ENCODE measurements at places on chromosomes 6 and 20.

- DNase-seq: no peak
Observed at GRCh38 chr6:36533321-36533720, 14.0 kb downstream of the STK38 start.

GRCh38 chr6:166223079-166223478, 55.4 kb upstream of the TBXT start:
- no peak for DNase-seq

- DNase-seq: no peak
Observed at GRCh38 chr20:25276533-25277050, 28.7 kb downstream of the PYGB start.

DNA sequence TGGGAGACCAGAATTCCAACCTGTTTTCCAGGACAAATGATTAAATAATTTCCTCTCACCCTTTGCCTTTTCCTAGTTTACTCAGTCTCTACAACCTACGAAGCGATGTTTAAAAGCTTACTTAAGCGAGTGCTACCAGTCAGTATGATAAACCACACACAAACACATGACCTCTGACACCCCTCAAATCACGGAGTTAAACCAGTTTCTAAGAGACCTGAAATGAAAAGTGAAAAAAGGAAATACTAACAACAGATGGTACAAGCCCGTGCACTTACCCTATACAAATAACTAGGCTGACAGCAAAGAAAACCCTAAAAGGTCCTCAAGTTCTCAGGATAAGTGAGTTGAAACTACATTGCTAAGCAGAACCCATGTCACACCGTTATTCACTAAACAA, 7.7 kb downstream of the TNFRSF21 start:
- DNase-seq: no peak

GRCh38 chr6:82176616-82177015, 70.9 kb downstream of the IBTK start:
- DNase-seq: no peak

DNA sequence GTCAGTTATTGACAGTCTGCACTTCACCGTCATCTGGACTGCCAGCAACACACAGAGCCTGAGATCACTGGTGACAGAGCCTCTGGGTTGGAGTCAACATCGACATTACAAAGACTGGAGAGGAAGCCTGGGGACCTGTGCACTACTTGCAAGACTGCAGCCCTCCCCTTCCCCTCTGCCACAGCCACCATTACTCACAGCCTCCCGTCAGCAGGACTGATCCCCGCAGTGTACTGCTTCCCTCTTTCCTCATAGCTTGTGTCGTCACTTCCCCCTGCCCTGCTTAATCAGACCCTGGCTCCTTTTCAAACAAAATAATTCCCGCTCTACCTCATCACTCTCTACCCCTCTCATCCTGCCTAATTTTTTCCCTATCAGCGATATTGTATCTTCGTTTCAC, 235.5 kb upstream of the KCNQ5 start:
- DNase-seq: no peak

DNA sequence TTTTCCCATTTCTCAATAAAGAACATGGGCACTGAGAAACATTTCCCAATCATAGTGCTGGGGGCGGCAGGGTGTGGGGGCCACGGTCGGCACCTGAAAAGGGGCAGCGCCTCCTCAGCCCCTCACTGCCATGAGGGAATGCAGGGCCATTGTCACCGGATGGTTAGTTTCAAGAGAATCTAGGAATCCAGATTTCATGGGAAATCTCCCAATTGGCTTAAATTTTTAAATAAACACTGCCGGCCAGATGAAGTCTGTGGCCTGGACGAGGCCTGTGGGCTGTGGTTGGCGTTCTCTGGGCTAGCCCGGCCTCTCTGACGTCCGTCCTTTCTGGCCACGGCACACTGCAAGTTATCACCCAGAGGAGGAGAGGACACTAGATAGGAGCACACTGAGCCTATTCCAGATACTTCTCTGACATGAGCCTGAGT, 25.6 kb downstream of the MANBAL start:
- DNase-seq: no peak

DNA sequence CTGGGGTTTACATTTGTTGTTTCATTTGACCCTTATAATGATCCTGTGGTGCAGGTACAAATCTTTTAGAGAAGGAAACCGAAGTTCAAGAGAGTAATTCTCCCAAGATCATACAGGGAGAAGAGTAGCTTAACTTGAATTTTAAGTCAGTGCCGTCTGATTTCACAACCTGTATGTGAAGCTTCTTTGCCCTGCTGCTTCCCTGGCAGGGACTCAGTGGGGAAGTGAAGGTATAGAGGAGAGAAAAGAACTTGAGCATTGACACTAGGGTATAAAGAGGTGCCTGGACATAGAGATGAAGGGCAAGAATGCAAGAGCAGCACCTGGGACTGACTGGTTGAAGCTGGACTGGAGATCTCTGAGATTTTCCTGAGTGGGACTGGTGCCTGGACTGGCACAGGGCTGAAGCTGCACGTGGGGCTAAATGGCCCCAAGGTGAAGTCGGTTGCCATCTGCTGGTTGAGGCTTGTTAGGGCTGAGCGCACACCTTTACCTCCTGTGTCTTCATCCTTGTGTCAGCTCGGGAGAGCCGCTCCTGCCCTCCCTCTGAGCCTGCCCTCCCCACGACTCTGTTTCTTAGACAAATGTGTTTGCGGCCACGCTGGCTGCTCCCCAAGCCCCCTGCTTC, 41.8 kb downstream of the FARS2 start:
- no peak for DNase-seq

DNA sequence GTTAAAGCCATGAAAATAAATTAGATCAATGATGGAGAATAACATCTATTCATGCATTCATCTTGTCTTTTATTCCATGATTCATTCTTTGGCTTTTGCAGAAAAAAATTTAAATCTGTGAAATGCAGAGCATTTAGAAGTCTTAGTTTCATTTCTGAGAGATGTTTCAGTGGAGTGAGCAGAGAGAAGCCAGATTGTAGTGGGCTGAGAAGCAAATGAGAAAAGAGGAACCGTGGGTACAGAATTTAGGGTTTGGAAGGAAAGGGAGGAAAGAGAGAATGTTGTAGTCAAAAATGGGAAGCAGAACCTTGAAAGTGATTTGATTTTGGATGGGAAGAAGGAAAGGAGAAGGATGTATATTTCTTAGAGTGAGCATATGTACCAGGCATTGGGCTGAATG, 260.3 kb upstream of the MAN1A1 start:
- DNase-seq: no peak

DNA sequence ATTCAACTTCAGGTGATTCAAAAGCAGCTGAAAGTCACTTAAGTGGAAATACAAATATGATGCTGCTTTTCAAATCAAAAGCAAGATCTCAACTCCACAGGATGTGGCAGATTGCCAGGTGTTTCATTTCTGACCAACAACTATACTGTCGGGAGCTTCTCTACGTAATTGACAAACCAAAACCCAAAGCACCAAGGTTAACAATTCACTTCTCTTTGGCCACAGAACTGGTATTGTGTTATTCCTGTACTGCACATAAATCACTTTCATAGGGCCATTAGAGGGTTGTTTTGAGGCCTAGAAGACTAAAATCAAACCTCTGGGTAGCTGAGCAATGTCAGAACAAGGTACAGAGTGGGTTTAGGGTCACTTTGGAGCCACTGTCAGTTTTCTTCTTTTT, 169.7 kb downstream of the HAO1 start:
- no peak for DNase-seq

- no peak for DNase-seq
Observed at GRCh38 chr6:93393554-93394074, 25.7 kb downstream of the EPHA7 start.

- DNase-seq: no peak
Observed at GRCh38 chr6:2758980-2759379, 6.2 kb upstream of the WRNIP1 start.

DNA sequence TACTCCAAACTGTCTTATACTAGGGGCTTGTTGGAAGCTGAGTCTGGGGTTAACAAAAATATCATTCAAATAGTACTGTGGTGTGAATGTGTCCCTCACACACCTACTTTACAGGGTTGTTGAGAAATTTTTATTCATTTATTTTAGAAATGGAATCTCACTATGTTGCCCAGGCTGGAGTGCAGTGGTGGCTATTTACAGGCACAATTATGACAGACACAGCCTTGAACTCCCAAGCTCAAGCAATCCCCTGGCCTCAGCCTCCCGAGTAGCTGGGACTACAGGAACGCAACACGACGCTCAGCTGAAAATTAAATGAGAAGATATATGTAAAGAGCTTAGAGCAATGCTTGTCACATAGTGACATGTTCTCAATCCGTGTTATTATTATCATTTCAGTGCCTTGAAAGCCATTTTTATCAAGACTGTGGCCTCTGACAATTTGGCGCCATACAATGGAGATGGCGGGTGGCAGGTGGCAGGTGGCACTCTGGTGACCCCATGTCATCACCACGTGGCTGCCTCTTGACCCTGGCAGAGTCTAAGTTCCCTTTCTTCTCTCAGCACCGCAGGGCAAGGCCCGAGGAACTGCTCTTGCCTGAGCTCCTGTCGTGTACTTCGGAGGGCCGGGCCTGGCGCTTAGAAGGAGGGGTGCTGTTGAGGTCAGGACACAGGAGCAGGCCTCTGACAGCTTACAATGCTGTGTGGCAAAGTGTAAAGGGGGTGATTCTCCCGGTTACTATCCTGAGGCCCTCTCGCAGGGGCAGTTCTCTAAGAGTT, 64.5 kb downstream of the STX11 start:
- no peak for DNase-seq

DNA sequence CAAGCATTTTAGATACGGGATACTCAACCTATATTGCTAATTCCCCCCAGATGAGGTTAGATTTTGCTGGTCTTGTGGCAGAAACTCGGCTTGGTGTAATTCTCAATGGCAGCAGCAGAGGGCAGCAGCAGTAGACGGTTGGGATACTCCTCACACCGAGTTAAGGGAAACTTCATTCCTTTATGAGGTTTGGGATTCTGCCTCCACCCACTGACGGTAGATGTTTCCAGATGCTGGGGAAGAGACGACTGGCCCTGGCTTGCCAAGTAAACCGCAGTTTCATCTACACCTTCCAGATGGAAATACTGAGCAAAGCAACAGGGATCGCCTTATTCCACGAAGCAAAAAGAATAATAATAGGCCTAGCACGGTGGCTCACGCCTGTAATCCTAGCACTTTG, 8.2 kb upstream of the TBC1D7 start:
- DNase-seq: peak; percentile 60

DNA sequence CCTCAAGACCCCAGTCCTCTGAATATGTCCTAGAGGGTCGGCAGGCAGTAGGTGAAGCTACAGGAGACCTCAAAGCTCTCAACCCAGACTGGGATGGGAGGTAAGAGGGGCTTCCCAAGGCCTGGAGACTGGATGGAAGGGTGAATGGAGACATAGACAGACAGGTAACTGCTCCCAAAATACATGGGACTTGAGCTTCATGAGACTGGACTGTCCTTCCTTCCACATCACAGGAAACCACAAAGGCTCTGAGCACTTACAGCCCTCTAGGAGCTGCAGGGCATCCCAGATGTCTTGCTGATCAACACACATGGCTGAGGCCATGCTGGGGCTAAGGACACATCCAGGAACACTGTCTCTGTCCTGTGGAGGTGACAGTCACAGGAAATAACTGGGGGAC, 11.6 kb downstream of the HSPA12B start:
- DNase-seq: no peak

GRCh38 chr6:82686719-82687118, 323.1 kb downstream of the TPBG start:
- no peak for DNase-seq

DNA sequence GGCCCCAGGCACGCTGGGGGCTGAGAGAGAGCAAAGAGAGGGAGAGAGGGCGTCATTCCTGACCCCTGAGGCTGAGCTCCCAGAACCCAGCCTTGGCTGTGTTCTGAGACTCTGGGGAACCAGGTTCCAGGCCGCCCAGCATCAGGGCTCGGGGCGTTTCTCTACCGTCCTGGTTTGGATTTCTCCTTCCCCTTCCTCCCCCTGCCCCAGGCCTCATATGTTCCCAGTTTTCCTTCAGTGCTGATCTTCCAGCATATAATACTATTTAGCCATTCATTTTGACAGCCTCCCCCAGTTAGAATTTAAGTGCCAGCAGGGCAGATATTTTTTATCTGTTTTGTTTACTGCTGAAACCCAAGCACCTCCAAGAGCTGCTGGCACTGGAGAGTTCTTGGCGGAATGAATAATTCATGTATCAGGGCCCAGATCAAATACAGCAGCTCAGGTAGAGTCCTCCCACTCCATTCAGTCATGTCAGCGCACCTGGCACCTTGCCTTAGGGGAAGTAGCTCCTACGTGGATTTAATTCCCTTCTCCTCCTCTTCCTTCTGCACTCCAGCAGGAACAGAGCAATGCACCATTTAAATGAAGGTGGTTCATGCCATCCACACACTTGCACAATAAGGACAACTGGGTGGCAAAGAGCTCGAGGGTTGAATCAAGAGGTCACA, 23.4 kb upstream of the FRMD1 start:
- no peak for DNase-seq

DNA sequence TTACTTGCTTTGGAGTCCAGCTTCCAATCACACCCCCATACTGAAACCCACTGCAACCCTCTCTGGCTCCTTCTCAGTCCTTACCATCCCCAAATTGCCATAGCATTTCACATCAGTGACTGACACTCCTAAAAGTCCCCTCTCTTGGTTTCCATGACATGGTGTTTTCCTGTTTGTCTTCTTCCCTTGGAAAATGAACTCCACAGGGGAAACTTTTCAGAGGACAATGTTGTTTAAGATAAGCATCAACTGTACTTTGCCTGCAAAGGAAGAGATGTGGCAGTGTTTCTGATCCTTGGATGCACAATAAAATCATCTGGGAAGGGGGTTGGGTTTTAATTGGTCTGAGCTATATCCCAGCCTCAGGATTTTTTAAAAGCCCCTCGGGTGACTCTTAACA, 214.9 kb downstream of the HACE1 start:
- DNase-seq: no peak

GRCh38 chr6:31952140-31952805, 6.4 kb downstream of the CFB start:
- no peak for DNase-seq

- no peak for DNase-seq
Observed at GRCh38 chr6:14618759-14619418, 501.3 kb downstream of the CD83 start.

GRCh38 chr20:47974234-47974878, 189.1 kb upstream of the SULF2 start:
- no peak for DNase-seq

- no peak for DNase-seq
Observed at GRCh38 chr6:149903938-149904611, 6.2 kb upstream of the RAET1E start.

- DNase-seq: no peak
Observed at GRCh38 chr20:23161968-23162696, 76.0 kb upstream of the CD93 start.

DNA sequence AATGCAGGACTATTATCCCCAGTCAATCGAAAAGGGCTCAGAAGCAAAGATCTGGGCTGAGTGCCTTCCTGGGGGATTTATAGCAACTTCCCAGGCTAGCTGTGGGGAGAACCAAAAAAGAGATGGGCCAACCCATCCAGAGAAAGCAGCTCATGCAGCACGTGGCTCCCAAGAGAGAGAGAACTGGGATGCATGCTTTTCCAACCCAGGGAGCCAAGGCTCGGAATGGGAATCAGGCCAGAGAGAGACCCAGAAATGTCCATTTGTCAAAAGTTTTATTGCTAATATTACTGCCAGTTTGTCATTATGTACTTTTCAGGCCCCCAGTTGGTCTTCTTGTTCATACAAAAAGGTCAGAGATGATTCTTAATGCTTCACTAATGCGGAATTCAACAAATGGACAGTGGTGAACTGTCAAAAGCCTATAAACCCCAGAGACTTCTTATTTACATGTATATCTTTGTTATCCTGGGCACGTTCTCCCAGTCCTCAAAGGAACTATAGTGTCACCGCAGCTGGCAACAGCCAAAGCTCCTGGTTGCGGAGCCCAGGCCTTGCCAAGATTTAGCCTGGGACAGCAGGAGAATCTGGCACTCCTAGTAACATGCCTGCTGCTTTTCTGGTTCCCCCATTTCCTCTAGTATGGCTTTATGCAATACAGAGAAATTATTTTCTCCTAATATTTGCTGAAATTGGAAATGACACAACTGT, 139.1 kb upstream of the POU3F2 start:
- no peak for DNase-seq

Data from activated naive CD4-positive, alpha-beta T cell (primary cell).